Spinal cord (tissue), 10 donors: ENCODE measurements at places on chromosomes 5 and 9.

GRCh38 chr5:80935811-80936385 is 24.3 kb upstream of the RASGRF2 start:
- no peak for DNase-seq

- DNase-seq: no peak
Observed at GRCh38 chr5:16902846-16903245, 33.2 kb downstream of the MYO10 start.

GRCh38 chr9:8713149-8713810 is 913.7 kb upstream of the DMAC1 start:
- DNase-seq: no peak

DNA sequence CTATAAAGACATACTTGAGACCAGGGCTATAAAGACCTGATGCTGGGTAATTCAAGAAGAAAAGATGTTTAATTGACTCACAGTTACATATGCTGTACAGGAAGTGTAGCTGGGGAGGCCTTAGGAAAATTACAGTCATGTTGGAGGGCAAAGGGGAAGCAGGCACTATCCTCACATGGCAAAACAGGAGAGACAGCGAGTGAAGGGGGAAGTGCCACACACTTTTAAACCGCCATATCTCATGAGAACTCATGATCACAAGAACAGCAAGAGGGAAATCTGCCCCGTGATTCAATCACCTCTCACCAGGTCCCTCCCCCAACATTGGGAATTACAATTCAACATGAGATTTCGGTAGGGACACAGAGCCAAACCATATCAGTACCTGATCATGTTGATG is 89.9 kb upstream of the ADAMTSL1 start:
- no peak for DNase-seq

- DNase-seq: no peak
Observed at GRCh38 chr5:147552897-147553296, 43.0 kb upstream of the DPYSL3 start.

DNA sequence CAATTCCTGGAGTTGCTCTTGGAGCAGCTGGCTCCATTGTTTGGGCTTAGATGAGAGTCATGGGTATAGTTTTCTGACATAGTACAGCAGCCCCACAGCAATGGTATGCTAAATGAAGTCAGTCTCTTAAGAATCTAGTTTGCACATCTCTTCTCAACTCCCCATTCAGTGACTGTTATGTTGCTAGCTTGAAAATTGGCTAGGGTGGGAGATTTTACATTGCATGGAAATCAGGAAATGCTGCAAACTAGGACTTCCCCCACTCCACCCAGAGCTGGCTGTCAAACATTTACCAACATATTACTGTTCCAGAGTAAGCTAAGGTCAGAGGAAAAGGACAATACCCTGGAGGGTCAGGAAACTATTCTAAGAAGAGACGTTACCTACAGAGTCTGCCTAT is 17.6 kb upstream of the FCHO2 start:
- peak; percentile 38 for DNase-seq

- peak; percentile 20 for DNase-seq
Observed at GRCh38 chr9:98484162-98484561, 224.6 kb downstream of the GABBR2 start.

DNA sequence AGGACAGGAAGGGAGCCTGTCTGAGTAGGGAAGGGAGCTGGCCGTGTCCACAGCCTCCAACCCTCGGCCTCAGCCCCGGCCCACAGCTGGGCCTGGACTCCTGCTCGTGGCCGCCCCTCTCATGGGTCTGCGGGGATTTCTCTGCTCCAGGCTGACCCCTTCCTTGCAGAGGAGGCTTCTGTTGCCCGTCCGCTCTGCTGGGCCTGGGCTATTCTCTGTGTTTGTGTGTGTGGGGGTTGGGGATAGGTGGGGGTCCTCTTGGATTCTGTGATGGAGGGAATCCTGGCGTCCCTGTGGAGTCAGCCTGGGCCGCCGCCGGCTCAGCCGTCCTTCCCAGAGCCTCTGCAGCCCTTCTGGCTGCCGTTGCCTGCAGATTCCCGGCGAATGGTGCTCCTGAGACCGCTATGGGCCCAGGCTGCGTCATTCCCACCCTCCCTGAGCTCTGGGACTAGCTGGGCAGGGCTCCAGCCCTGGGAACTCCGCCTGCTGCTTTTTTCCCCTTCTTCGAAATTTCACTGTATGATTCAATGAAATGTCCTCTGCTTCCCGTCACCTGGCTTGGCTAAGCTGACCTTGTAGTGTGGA is 64.2 kb downstream of the FGF18 start:
- no peak for DNase-seq

GRCh38 chr5:143056792-143057579 is 286.8 kb downstream of the ARHGAP26 start:
- no peak for DNase-seq
